Activated CD4-positive, alpha-beta T cell treated with anti-CD3 and anti-CD28 coated beads, Interleukin-2, Interleukin-4, amounts not matched to agents 100 ng/mL and 50 ng/mL, durations not matched to agents 16 hours and 8 hours (primary cell): ENCODE measurements at places on chromosomes 7 and 10.

- no peak for DNase-seq
Measured at GRCh38 chr10:22481687-22482539, 136.6 kb downstream of the SPAG6 start.

DNA sequence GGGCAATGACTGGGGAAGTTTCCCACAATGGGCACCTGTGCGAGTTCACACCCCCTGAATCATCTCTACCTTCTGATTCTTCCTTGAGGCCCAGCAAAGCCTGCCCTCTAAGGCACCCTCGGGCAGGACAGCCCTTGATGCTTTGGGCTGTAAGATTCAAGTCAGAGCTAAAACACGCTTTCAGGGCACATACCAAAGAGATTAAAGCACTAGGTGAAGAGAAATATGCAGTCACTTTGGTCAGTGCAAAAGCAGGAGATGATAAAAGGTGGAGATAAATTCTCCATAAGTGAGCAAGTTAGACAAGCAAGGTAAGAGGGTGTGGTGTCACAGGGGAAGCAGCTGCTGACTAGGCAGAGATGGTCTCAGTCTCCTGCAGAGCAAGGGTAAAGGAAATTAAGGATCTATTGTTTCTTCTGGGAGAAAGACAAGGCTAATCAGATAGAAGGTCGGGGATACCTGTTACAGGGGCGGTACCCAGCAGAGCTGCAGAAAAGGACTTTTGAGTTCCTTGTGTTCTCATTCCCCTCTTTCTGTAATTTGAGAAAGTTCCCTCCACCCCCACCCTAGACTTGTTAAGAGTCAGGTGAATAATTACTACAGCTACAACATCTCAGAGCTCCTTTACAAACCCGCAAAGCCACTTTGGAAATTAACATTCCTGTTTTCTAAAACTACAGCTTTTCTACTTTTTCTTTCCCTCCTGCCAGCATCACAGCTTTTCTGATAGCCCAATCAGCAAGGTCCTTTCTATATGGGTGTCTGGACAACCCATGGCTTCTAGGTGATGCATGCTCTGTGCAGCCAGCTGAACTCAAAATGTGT lies 26.4 kb downstream of the PDLIM1 start:
- DNase-seq = no peak

GRCh38 chr10:75295868-75296441 lies 60.2 kb upstream of the COMTD1 start:
- no peak for DNase-seq

- DNase-seq = no peak
Measured at GRCh38 chr7:103919272-103919868, 70.1 kb downstream of the RELN start.

DNA sequence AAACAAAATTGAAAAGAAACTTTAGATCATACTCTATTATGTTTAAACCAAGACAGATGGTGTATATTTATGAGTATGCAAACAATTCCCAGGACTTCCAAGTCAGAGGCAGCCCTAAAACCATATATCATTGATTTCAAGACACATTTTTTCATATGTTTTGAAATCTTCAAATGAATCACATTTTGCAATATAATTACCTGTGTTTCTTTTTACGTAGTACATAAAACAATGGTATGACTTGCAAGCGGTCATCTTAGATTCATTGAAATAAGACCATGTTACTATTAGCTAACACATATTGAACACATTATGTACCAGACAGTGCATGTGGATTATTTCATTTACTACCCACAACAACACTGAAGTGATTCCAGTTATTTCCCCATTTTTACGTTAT lies 14.9 kb downstream of the SMURF1 start:
- no peak for DNase-seq

DNA sequence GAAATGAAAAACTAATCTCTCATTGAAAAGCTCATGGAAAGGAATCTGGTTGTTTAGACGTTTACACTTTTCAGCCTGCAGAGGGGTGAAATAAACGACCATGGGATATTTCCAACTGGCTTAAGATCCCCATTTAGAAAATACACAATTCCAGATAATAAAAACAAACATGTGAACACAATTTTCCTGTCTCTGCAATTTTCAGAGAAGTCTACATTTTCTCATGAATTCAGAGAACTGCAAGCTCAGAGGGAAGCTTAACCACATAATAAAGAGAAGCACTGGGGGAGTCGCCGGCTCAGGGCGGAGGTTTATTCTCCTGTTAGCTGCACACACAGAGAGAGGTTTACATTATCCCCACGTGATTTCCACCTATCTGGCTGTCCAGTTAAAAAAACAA lies 215.2 kb downstream of the FANK1 start:
- DNase-seq = no peak

DNA sequence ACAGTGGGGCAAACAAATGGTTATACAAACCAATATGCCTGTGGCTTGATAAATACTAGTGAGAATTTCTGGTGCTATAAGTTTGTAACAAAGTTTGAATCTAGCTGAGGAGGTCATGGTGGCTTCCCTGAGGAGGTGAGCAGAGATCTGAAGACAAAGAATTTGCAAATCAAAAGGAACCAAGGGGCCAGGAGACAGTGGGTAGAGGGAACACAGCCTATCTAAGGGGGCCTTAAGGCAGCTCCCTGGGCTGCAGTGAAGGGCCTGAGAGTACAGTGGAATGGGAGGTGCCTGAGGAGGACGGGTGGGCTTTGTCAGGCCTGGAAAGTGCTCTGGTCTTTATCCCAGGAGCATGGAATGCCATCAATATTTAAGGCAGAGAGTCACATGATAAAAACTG lies 21.8 kb downstream of the RNF133 start:
- no peak for DNase-seq
